ENCODE measurements at places on chromosomes 12 and 14.

GRCh38 chr12:107322063-107322462 lies 228.7 kb upstream of the CRY1 start:
- no peak for DNase-seq

- no peak for DNase-seq
These were observed 26.4 kb downstream of the SLC8A3 start for GRCh38 chr14:70162358-70162757.

DNA sequence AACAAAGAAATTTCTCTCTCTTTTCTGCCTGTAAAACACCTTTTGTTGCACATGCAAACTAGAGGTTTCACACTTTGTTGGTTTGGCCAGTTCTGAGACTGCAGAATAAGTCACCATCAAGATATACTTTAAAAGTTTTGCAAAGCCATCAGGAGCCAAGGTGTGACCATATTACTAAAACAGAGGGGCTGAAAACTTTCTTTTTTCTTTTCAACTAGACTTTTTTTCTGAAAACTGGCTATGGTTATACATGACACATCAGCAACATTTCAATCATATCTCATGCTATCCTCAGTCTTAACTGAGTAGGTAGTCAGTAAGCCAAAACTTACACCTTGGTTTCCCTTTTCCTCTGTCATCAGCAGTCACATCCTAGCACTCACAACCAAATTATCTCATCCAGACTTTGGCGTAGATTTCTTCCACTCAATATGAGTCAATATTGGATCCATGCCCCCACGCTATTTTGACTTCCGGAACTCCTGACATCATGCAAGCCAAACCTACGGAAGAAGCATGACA lies 4.1 kb upstream of the IFNG start:
- no peak for DNase-seq

GRCh38 chr12:127260531-127260930 lies 1006.4 kb upstream of the TMEM132C start:
- DNase-seq = no peak

GRCh38 chr12:106079148-106079738 lies 59.5 kb downstream of the NUAK1 start:
- no peak for DNase-seq

- no peak for DNase-seq
These were observed 52.5 kb upstream of the RBM19 start for GRCh38 chr12:114018669-114019068.

- no peak for DNase-seq
These were observed 1466.1 kb upstream of the SEL1L start for GRCh38 chr14:82999802-83000201.

Data from GM20000 (cell line).